Liver (tissue), 10 donors: ENCODE measurements at places on chromosomes 2 and 18.

- DNase-seq: peak; percentile 74
Measured at GRCh38 chr2:233013027-233013461, at the start of gene NGEF. Gene NGEF (minus strand): TSS chr2:233013256. CDS start chr2:232974890, 38,366 bp downstream.

DNA sequence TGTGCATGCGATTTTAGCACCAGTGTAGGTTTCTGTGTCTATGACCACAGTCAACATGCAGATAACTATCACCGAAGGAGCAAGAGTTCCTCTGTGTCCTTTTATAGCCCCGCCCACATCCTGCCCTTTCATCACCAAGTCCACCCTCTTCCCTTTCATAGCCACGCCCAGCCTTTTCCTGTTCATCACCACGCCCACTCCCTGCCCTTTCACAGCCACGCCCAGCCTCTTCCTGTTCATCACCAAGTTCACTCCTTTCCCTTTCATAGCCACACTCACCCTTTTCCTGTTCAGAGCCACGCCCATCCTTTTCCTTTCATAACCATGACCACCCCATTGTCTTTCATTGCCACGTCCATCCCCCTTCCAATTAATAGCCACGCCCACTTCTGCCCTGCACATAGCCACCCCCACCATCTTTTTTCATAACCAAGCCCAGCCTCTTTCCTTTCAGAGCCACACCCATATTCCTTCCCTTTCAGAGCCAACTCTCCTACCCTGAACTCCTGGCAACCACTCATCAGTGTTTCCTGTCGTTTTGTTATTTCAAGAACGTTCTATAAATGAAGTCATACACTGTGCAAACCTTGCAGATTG, 273.9 kb downstream of the MYT1L start:
- no peak for DNase-seq

DNA sequence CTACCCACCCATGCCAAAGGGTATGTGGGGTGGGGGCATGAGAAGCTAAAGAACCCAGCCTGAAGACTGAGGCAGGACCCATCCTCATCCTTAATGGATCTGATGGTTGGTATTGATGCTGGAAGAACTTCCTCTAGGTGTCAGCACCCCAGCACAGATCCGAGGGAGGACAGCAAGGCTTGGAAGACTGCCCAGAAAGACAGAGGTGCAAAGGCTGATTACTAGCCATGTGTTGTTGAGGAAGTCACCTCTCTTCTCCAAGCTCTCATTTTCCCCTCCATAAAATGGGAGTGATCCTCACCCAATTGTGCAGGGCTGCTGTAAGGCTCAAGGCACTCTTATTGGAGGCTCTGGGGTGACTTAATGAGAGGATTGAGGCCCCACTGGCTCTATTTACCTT, 256.5 kb downstream of the CELF4 start:
- DNase-seq: no peak

GRCh38 chr2:63435070-63435469, 153.2 kb downstream of the WDPCP start:
- DNase-seq: no peak

DNA sequence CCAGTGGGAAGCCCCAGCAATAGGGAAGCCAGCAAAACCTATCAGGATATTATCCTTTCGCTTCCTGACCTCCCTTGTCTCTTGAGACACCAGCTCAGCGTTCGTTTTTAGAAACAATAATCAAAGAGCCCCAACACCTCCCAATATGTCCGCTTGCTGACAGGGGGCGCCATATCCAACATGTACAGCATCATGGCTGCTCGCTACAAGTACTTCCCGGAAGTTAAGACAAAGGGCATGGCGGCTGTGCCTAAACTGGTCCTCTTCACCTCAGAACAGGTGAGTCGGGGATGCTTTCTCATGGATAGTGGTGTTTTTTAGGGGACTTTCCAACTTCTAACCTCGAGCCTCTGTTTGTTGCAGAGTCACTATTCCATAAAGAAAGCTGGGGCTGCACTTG, 28.7 kb downstream of the GAD1 start:
- DNase-seq: no peak

DNA sequence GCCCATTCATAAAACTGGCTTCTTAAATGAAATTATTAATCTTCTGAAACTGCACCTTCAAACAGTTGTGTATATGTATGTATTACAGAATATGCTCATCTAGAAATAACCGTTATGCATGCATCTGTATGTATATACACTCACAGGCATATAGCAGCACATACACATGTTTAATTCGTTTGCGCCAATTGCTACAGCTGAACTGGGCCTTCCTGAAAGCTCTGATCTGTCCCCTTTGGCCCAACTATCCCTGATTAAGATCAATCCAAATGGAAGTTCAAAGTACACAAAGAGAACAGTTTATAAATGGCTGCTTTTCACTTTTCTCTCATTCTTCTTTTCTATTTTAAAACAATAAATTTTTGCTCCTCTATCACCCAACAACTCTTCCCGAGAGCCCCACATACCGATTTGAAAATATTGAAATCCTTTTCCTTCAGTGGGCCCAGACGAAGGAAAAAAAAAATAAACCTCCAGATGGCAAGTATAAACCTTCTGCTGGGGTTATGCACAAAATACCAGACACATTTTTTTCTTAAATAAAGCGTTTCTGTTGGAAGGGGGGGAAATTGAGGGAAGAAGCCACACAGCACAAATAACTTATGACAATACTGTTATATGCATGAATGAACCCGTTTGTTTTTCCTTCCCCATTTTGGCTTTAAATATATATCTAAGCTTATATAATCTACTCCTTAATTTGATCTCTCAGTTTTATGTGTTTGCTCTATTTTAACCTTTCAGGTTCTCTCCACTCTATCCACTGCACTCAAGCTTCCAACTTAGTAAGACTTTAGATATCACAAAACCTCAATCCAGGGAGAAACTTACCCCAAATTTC, 267.3 kb downstream of the TCF4 start:
- DNase-seq: no peak

GRCh38 chr2:29189052-29189451, 73.8 kb downstream of the CLIP4 start:
- no peak for DNase-seq

DNA sequence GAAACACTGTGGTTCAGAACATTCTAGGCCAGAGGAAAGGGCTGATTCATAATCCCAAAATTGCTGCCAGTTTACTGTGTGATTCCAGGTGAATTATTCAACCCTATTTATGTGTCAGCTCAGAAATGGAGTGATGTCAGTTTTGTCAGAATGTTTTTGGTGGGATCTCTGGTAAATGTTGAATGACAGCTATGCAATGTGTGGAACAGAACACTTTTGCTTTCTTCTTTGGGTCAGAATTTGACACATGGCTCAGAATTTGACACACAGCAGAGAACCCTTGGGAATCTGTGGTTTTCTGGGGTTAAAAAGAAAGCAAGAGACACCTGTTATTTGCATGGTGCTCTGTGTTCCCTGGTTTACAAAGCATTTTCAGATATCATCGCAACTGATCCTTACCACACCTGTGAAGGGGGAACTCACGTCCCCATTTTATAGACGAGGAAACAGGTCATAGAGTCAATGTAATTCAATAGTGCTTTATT, 1.6 kb upstream of the MTA3 start:
- DNase-seq: no peak

DNA sequence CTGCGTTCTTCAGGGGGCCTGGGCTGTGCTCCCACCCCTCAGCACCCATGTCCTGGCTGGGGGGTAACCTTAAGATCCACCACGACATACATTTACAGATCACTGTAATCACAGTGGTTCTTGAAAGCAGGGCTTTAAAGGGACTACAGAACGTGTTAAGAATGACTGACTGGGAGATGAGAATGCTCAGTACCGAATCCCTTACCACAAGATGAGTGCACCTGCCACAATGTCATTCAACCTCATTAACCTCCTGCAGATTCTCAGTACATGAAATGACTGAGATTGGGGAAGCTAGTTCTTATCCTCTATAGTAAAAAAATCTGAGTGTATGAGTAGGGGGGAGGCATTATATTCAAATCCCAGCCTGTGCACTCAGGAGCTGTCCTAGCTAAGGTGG, 10.5 kb upstream of the PIEZO2 start:
- no peak for DNase-seq

- no peak for DNase-seq
Measured at GRCh38 chr2:112181571-112182290, 43.5 kb downstream of the FBLN7 start.

- no peak for DNase-seq
Measured at GRCh38 chr2:23529659-23530058, 144.7 kb downstream of the KLHL29 start.

- no peak for DNase-seq
Measured at GRCh38 chr2:203858176-203858575, 9.4 kb upstream of the CTLA4 start.

DNA sequence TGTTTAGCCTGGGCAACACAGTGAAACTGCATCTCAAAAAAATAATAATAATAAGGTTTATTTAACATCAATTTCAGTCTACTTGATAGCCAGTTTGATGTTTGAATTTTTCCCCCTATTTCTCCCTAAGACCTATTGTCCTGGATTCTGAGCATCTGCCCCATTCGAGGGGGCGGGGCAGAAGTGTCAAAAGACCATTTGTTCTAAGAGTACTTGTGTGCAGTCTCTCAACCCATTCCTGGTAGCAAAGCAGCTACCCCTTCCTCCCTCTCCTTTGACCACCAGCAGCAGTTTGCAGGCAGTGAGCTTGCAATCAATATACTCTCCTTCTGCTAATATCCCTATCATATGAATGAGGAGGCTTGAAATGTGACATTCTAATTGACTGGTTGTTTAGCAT, 71.9 kb downstream of the VWC2L start:
- no peak for DNase-seq

- no peak for DNase-seq
Measured at GRCh38 chr2:217625557-217626169, 377.1 kb downstream of the TNS1 start.

DNA sequence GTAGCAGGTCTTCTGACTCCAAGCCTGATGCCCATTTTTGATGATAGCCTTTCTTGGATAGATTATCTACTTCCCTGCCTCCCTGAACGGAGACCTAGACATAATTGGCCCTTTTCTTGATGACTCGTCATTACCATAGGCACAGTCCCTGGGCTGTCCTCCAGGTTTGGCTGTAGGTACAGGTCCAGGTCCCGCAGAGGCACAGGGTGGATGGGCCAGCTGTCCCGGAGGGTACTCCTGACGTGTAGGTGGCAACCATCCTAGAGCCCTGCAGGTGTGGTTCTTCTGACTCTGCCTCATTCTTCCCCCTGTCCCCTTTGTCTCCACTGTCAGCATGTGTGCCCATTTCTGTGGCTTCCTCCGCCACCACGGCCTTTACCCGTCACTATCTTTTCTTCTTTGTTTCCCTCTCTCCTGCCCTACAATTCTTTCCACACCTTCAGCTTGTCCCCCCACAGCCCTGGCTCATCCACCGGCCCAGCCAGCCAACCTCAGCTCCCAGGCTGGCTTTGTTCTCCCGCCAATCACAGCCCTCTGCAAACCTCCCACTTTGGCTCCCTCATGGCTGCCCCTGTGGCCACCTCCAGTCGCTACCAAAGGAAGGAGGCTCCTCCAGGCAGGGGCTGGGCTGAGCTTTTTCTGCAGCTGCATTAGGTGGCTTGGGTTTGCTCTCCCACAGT, 102.8 kb downstream of the SMAD7 start:
- no peak for DNase-seq

GRCh38 chr2:183950673-183951072, 647.7 kb upstream of the ZNF804A start:
- no peak for DNase-seq

DNA sequence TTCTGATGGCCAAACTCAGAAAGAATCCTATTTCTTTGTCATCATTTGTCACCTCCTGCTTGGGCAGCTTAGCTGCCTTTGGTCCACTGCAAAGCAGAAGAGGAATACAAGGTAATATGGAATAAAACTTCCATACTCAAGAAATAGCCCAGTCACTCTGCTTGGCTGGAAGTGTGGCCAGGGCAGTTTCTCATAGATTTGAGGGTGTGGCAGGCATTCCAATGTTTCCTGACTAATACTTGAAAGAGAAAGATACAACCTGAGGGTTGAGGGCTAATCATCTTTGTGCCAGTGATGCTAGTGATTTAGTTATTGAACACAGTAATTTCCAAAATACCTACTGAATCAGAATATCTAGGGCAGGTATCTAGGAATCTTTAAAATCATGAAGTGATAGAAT, 83.1 kb downstream of the FAM161A start:
- DNase-seq: no peak

DNA sequence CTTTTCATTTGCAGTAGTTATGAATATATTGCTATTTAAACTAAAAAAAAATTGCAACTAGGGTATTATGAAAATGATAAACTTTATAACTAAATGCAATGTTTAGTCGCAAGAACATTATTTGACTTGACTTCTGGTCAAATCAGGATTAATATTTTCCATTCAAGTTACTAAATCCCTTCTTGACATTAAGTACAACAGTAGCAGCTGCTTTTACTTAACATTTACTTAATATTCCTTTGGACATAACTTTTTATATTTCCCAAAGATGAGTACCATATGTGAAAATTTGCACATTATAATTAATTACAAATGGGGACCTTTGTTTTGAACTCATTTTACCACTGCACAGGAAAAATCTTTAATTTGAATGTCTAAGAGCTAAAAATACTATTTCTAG, 74.0 kb downstream of the PMS1 start:
- no peak for DNase-seq
